ENCODE measurements at places on chromosomes 11 and 22. TPM values are rescaled to one million over a fixed set of nuclear protein-coding genes. Genes with fewer than 3 reads are reported as not detected.

The RIMBP3B gene
- total RNA-seq: not detected

The TUB gene
- total RNA-seq: 4.5 TPM

The TMEM132A gene
- total RNA-seq: 7.7 TPM

The CACNA1I gene
- under 0.01 TPM for total RNA-seq

The TCN2 gene
- 9.2 TPM for total RNA-seq

The ANKK1 gene
- total RNA-seq: 0.15 TPM

The LYVE1 gene
- not detected for total RNA-seq

The MCHR1 gene
- 1.5 TPM for total RNA-seq

The GRAP2 gene
- total RNA-seq: not detected

The DDB1 gene
- total RNA-seq: 292 TPM

The SYT13 gene
- not detected for total RNA-seq

The GDPD5 gene
- total RNA-seq: 4.1 TPM

The IMMP1L gene
- total RNA-seq: 6.6 TPM

The TNNT3 gene
- total RNA-seq: not detected

The OR8B8 gene
- total RNA-seq: not detected

The DDX25 gene
- not detected for total RNA-seq

The GTPBP1 gene
- 26.0 TPM for total RNA-seq

The MIEF1 gene
- total RNA-seq: 22.3 TPM

The TLCD5 gene
- total RNA-seq: 9.4 TPM

The KRTAP5-11 gene
- not detected for total RNA-seq

The SPTBN2 gene
- total RNA-seq: 1.2 TPM

Data from smooth muscle cell of trachea (primary cell).